ENCODE measurements at places on chromosomes 5 and 9.
A peak's percentile ranks its signal among the peaks of the same experiment; 100 is the strongest.

DNA sequence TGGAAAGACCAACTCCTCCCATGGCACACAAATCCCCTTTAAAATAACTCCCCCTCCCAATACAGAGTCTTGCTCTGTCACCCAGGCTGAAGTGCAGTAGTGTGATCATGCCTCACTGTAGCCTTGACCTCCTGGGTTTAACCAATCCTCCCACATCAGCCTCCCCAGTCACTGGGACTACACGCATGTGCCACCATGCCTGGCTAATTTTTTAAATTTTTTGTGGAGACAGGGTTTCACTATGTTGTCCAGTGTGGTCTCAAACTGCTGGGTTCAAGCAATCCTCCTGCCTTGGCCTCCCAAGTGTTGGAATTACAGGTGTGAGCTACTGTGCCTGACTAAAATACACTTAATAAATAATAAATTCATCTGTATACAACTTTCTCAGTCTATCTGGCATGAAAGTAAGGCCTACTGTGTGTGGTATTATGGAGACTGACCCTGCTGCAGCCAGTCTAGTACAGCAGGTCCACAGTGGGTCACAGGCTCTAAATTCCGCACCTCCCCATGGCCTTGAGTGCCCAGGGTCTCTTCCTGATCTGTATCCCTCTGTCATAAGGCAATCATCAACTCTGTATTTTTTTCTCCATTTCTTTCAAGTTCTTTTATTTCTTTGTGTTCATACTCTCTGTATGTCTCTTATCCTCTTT, 169.4 kb downstream of the MAPKAP1 start:
- peaks cover 11% of the 10 kb centered on the region for H3K36me3 ChIP-seq
- no peak for DNase-seq
- no peak overlapping the region for H3K4me3 ChIP-seq
- no peaks in the 10 kb centered on the region for H3K27me3 ChIP-seq
- H3K4me1 ChIP-seq = peaks cover 8% of the 10 kb centered on the region
- peak overlapping the region; percentile 42 for H3K27ac ChIP-seq

GRCh38 chr5:64690417-64691151, at the start of gene SHISAL2B:
Gene SHISAL2B (plus strand): TSS chr5:64690503. CDS start chr5:64690624, 121 bp downstream.
- peaks cover 4% of the 10 kb centered on the region for H3K4me1 ChIP-seq
- peak within 1 kb of the TSS; percentile 66 for H3K4me3 ChIP-seq
- peak; percentile 36 for DNase-seq
- H3K27ac ChIP-seq = no peak within 1 kb of the TSS
- H3K36me3 ChIP-seq = no peaks in the 10 kb centered on the region

GRCh38 chr5:168601972-168602371, 22.8 kb upstream of the PANK3 start:
- H3K36me3 ChIP-seq = no peaks in the 10 kb centered on the region
- no peaks in the 10 kb centered on the region for H3K27me3 ChIP-seq
- no peak for DNase-seq
- no peak overlapping the region for H3K4me3 ChIP-seq
- no peak overlapping the region for H3K27ac ChIP-seq
- H3K4me1 ChIP-seq = peaks cover 4% of the 10 kb centered on the region

DNA sequence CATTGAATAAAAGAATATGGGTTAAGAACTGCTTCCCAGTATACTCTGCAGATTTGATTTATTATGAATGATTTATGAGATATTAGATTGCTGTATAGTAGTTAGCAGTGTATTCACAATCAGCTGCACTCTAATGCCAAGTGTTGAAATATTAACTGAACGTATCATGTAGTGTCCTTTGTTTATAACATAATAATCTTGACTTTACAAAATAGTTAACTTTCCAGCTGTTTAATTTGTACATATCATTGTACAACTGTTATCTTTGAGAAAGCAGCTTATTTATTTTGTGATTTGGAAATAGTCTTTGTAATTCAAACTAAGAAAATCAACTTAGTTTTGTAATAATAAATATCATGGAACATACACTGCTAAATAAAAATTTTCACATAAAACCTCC, 219.5 kb downstream of the RANBP17 start:
- H3K27me3 ChIP-seq = no peaks in the 10 kb centered on the region
- peaks cover 9% of the 10 kb centered on the region for H3K36me3 ChIP-seq
- DNase-seq = no peak
- H3K27ac ChIP-seq = no peak overlapping the region
- no peak overlapping the region for H3K4me3 ChIP-seq

DNA sequence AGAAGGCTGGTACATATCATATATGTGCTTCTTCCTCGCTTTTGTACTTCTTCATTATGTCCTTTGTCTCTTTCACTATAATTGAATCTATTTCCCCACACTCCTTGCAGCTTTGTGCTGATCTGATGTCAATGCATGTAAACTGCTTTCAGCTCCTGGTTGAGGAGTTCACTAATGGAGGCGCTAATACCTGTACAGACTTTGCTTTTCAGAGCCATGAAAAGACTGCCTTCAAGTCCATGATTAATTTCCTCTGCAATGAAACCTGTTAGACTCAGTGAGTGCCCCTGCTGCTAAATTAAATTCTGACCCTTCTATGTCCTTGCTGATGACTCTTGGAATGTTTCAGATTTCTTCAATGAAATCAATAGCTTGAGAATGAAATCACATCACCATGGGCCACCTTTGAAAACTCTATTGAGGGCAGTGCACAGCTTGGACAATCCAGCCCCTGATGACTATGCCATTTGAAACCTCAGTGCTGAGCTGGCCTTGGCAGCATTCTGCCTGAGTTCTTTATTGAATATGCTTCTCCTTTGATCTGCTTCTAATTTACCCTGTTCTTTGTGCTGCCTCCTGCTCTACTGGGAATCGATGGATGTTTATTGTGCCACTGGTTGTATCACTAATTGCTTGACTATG, 358.2 kb upstream of the DMAC1 start:
- H3K4me3 ChIP-seq = no peak overlapping the region
- peaks cover 16% of the 10 kb centered on the region for H3K4me1 ChIP-seq
